ENCODE measurements at places on chromosomes 16 and 17. TPM values are rescaled to one million over a fixed set of nuclear protein-coding genes. Genes with fewer than 3 reads are reported as not detected.

The RNF222 gene
- not detected for total RNA-seq

The AGRP gene
- not detected for total RNA-seq

The KRT12 gene
- total RNA-seq = not detected

The PRKCA gene
- total RNA-seq = 46.0 TPM

The SLFN12 gene
- total RNA-seq = 25.6 TPM

The DDX5 gene
- total RNA-seq = 309 TPM

The SMIM5 gene
- total RNA-seq = under 0.01 TPM

The CDK5R1 gene
- total RNA-seq = 0.59 TPM

The CDRT15 gene
- total RNA-seq = not detected

The KRT26 gene
- total RNA-seq = not detected

The TBC1D3G gene
- not detected for total RNA-seq

The C17orf100 gene
- total RNA-seq = 0.72 TPM

The MARCHF10 gene
- total RNA-seq = under 0.01 TPM

The KRTAP4-9 gene
- total RNA-seq = not detected

The ANKRD40CL gene
- 0.36 TPM for total RNA-seq

The FOXN1 gene
- not detected for total RNA-seq

The CA10 gene
- total RNA-seq = not detected

The DNAAF8 gene
- total RNA-seq = 2.7 TPM

The GNAO1 gene
- not detected for total RNA-seq

The CACNA1H gene
- total RNA-seq = under 0.01 TPM

The PRR29 gene
- total RNA-seq = 0.88 TPM

The NPIPA2 gene
- 0.72 TPM for total RNA-seq

The TAC4 gene
- not detected for total RNA-seq

The KRT33A gene
- not detected for total RNA-seq

The ACAP1 gene
- total RNA-seq = not detected

The ABCC3 gene
- total RNA-seq = 12.4 TPM

The CEMP1 gene
- not detected for total RNA-seq

The TBC1D3H gene
- total RNA-seq = not detected

The DNAI2 gene
- not detected for total RNA-seq

The GDPD1 gene
- 1.1 TPM for total RNA-seq

The PRAC2 gene
- not detected for total RNA-seq

The SLC16A5 gene
- 16.3 TPM for total RNA-seq

The TBC1D3D gene
- total RNA-seq = not detected

The GNG13 gene
- total RNA-seq = not detected

The CAMTA2 gene
- total RNA-seq = 19.2 TPM

The TP53TG3F gene
- not detected for total RNA-seq

The VMO1 gene
- total RNA-seq = 0.29 TPM

The PMM2 gene
- 39.5 TPM for total RNA-seq

The FAM20A gene
- total RNA-seq = 63.3 TPM

The TP53 gene
- 71.3 TPM for total RNA-seq

The GDPD3 gene
- total RNA-seq = 0.88 TPM

The KRTAP9-4 gene
- total RNA-seq = not detected

The ACSM2A gene
- not detected for total RNA-seq

The CCL1 gene
- total RNA-seq = not detected

The CCDC102A gene
- total RNA-seq = 10.6 TPM

The FOXF1 gene
- not detected for total RNA-seq

The HAGHL gene
- 16.3 TPM for total RNA-seq

Data from osteoblast (primary cell).